ELR (cell line): ENCODE measurements at places on chromosomes 1 and 21.

GRCh38 chr1:121483234-121483633, 298.5 kb downstream of the SRGAP2C start:
- DNase-seq, result no peak

- no peak for DNase-seq
Measured at GRCh38 chr1:221166559-221167318, 287.5 kb downstream of the HLX start.

GRCh38 chr1:27563591-27564471, 40.1 kb downstream of the AHDC1 start:
- peak; percentile 46 for DNase-seq

- DNase-seq, result no peak
Measured at GRCh38 chr1:41874903-41875411, 43.8 kb downstream of the HIVEP3 start.

DNA sequence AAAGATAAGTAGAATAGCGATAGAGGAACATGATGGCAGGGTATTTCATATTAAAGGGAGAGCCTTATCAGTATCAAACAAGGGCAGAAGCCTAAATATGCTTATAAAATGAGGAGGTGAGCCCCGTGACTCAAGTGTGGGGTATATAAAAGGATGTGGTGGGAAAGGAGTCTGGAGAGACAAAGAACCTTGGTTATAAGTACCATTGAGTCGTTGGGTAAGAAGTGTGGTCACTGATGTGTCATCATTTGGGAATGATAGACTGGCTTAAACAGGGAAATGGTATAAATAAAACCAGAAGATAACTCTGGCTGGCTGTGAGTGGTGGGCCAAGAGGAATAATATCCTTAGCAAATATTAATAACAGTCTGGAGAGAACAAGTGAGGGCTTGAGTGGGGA, 10.9 kb upstream of the CD5L start:
- peak; percentile 83 for DNase-seq

DNA sequence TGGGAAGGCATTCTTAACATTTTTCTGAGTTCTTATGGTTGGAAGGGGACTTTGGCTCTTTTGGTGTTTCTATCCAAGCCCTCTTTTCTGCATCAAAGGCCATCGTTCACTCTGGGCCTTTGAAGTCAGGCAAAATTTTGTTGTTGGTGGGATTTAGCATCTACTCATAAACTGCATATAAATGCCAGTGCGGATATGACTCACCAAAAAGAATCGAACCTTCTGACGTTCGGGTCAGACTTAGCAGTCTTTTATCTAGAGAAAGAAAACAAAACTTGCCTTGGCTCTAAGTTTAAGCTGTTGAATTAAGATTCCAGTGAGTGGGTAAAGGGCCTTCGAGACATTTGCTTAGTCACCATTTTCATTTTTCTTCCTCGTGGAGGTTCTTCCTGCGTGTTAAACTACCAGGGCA, 51.4 kb downstream of the EVA1C start:
- DNase-seq, result peak; percentile 94

DNA sequence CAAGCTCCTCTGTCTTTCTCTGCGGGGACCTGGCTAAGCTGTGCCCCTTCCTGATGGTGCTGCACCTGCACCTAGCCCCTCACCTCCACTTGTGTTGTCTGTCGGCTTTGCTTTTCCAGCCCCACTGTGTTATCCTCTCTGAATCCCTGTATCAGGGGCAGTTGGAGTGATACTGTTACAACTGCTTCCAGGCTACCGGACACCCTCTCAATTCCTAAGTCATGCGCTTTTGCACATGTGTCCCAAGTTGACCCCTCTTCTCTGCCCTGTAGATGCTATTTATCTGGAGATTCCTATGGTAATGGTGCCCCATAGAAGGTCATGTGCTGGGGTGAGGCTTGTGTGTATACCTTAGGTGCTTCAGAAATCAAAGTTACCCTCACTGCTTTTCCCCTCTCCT, 58.9 kb downstream of the TBCE start:
- DNase-seq, result no peak

DNA sequence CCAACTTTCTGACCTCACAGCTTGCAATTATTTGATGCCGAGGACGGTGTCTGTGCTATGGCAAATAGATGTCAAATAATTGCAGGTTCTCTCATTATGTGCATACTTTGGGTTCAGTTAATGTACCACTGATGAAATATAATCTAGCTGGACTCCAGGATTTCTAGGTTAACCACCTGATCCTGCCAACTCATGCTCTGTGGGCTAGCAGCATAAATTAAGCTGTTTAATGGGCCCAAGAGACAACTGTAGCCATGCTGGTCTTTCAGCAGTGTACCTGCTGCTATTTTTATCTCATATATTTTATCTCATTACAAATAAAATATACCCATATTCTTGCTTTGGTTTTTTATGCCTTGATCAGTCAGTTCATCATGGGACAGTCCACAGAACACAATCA, 43.3 kb upstream of the HP1BP3 start:
- DNase-seq, result no peak

- no peak for DNase-seq
Measured at GRCh38 chr1:36805979-36806640, 228.2 kb downstream of the GRIK3 start.

- peak; percentile 13 for DNase-seq
Measured at GRCh38 chr1:39646232-39647081, 7.0 kb upstream of the HEYL start.

DNA sequence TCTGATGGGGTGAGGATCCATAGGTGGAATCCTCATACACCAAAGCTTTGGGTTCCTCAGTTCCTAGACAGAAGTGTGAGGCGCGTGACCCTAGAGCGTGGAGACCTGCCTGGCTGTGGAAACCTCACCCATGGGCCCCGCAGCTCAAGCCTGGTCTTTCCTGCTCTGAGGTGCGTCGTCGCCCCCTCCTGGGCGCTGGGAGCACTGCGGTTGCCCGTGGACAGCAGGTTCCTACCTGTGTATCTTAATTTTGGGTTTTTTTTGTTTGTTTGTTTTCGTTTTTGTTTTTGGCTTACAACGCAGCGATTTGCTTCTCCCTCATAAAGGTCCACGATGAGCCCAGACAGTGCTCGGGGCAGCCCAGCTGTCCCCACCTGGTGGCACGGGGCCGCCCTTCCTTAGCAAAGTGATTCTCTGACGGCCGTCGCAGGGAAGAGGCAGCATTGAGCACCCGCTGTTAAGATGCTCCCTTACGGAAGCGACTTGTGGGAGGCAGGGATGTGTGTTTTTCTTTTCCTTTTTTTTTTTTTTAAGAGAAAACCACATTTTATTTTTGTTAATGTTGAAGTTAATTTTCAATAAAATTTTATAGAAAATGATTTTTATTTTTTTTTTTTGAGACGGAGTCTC, 36.5 kb upstream of the TRAPPC10 start:
- DNase-seq, result peak; percentile 62

- DNase-seq, result no peak
Measured at GRCh38 chr1:201381130-201381529, 3.6 kb upstream of the TNNT2 start.

- DNase-seq, result peak; percentile 88
Measured at GRCh38 chr21:36320421-36321324, 676 bp downstream of the MORC3 start.

DNA sequence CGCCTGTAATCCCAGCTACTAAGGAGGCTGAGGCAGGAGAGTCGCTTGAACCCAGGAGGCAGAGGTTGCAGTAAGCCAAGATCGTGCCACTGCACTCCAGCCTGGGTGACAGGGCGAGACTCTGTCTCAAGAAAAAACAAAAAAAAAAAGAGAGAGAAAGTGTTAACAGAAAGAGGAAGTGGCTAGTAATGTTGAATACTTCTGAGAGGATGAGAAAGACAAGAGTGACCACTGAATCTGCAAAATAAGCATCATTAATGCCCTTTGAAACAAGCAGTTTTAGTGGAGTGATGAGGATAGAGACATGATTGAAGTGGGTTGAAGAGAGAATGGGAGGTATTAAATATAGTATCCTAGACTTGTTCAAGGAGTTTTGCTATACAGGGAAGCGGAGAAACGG, 11.7 kb downstream of the MPZ start:
- DNase-seq, result no peak

- no peak for DNase-seq
Measured at GRCh38 chr1:90573736-90574135, 143.4 kb downstream of the BARHL2 start.

- peak; percentile 86 for DNase-seq
Measured at GRCh38 chr1:179079113-179079761, 2.6 kb upstream of the TOR3A start.

DNA sequence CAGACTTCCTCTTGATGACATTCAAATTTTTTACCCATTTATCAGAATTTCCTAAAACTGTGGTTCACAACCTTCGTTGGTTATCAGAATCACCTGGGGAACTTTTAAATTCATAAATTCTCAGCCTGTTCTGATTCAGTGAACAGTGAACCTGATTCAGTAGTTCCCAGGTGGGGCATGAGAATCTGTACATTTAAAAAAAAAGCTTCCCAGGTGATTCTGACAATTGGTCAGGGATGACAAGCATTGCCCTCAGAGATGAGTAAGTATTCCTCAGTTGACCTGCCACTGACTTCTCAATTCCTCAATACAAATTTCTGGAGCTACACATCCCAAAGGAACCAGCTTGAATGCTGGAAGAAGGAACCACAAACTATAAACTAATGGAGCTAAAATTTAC, 23.5 kb upstream of the CR2 start:
- DNase-seq, result no peak

- DNase-seq, result no peak
Measured at GRCh38 chr1:248815407-248816034, 10.2 kb downstream of the SH3BP5L start.

DNA sequence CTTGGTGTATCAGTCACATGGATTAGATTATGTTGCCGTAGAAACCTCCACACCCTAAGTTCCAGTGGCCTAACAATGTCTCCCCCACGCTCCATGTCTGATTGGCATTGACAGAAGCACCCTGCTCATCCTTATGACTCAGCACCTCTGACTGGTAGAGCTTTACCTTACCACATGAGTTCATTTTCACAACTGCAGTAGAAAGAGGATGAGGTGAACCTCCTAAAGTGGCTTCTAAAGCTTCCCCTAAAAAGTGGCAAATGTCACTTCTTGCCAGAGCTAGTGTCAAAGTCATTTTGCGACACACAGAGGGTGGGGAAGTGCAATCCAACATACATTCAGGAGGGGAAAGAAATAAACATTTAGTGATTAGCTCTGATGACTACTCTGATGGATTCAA, 30.6 kb upstream of the LYPD8 start:
- peak; percentile 5 for DNase-seq

GRCh38 chr1:113255720-113256347, 134.5 kb upstream of the MAGI3 start:
- no peak for DNase-seq

- DNase-seq, result no peak
Measured at GRCh38 chr1:170891872-170892271, 43.5 kb upstream of the MROH9 start.

DNA sequence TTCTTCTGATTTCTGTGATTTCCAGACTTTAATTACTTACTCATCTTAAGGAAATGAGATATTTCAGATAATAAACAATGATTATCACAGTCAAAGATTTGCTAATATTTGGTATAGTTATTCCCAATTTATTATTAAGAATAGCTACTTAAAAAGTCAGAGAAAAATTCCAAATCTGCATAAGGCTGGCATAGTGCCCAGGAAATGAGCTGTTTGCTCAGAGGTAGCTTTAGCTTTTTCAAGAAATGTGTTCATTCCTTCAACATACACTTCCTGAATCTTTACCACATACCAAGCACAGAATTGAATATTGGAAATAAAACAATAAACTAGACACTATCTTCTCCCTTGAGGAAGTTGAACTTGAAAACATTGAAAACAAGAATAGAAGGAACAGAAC, 44.3 kb upstream of the KCNK1 start:
- no peak for DNase-seq

GRCh38 chr1:42424201-42424600, 31.6 kb downstream of the ZMYND12 start:
- DNase-seq, result no peak

DNA sequence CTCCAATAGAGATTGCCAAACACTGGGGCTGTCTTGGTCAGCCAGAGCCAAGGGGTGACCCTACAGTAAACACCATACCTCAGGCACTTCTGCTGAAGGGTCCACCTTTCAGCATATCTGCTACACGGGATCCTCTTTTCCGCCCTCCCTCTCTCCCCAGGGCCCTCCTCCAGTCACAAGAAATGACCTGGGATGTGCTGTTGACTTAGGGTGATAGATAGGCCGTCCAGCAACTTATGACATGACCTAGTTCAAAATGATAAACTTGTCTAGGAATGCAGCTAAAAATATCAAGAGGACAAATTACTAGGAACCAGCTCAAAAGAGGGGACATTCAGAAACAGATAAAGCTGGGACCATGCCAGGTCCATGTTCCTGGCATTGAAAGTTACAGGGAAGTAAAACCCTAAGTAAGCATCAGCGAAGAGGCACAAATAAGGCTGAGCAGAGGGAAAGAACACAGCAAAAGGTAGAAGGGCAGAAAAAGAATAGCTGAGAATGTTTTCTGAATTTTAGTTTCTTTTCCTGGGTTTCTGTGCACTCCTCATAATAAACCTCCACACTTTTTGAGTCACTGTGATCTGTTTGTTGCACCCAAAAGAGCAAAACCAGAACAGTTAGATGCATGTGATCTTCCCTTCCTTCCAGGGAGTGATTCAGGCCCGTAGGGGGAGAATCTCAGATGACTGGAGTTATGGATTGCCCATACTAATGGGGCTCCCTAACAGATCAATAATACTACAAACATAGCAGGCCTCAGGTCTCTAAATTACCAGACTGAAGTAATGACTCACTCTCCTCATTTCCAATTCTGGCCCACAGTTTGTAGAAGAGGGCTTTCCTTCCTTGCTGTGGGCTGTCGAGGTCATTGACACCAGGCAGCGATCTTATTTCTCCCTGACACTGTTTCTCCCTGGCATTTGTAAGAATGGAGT, 48.9 kb upstream of the F3 start:
- DNase-seq, result no peak

GRCh38 chr1:200180821-200181220, 153.3 kb downstream of the NR5A2 start:
- peak; percentile 86 for DNase-seq

GRCh38 chr21:38438462-38438893, 59.8 kb downstream of the ERG start:
- peak; percentile 35 for DNase-seq

DNA sequence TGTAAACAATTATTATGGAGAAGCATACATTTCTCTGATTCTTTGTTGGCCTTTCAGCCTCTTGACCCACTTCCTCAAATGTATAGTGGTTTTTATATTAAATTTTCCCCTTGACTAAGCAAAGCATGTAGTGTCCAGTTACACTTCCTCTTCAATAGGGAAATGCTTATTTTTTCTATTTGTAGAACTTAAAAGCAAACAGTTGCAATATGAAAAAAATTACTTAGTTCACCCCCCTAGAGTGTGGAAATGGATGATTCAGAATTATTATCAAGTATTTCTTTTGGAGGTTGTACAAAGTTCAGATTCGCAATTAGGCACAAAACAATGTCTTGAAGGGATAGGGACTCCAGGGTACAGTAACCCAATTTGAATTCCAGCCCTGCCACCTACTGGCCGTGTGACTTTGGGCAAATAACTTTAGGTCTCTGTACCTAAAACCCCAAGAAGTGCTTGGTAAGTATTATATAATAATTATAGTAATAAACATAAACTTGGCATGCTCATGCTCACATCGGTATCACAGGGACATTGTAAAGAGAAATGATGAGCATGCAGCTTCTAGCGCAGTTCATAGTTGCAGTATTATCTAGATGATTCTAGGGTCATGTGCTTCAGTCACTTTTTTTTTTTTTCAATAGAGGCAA, 28.6 kb upstream of the IFNGR2 start:
- peak; percentile 53 for DNase-seq

- no peak for DNase-seq
Measured at GRCh38 chr21:41411449-41412089, 14.5 kb upstream of the MX1 start.
